Effector memory CD4-positive, alpha-beta T cell (primary cell): ENCODE measurements at places on chromosomes 1 and 21.

- DNase-seq: no peak
Observed at GRCh38 chr1:85315789-85316188, 39.4 kb upstream of the BCL10 start.

- no peak for DNase-seq
Observed at GRCh38 chr1:182278144-182279054, 113.2 kb downstream of the GLUL start.

DNA sequence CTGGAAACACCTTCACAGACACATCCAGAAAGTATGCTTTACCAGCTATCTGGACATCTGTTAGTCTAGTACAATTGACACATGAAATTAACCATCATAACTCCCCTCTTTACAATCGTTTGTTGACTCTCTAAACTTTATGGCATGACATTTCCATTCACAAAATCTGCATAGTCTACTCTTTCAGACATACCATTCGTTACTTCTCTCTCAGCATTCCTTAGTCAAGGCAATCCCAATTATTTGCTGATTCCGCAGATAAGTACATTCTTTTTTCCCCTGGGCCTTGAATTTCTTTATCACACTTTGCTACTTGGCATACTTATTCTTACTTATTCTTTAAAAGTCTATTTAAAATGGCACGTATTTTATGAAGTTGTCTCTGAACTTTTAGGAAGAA is 15.1 kb upstream of the CRB1 start:
- DNase-seq: no peak

GRCh38 chr1:48726139-48726538 is 50.6 kb downstream of the BEND5 start:
- no peak for DNase-seq

DNA sequence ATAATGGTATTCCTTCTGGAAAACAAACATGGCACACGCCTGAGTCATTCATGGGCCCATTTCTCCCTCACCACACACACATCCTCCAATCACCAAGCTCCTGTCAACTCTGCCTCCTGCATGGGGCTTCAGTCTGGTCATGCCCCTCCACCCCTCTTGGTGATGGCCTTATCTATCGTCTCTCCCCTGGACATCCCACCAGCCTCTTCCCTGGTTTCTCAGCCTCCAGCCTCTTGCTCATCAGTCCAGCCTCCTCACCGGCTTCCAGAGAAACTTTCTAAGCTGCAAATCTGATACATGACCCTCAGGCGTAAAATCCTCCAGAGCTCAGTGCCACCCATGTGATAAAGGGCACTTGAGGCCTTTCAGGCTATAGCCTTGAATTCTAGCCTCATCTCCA is 243.9 kb downstream of the FOXD2 start:
- DNase-seq: no peak

DNA sequence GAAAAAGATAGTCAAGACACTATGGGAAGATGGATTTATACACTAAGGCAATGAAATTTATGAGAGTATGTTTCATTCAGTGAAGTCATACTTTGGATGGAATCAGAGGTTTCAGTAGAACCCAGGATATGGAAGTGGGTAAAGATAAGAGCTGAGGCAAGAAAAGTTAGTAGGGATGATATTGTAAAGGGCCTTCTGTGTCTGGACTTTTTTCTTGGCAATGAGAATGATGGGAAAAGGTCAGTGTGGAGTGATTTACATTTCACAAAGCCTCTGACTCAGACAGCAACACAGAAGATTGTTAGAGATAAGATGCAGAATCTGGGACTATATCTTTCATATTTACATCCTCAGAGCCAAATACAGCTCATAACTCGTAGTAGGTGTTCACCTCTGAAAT is 32.1 kb downstream of the SH3BGR start:
- no peak for DNase-seq

- DNase-seq: no peak
Observed at GRCh38 chr1:23029337-23029736, 10.1 kb downstream of the KDM1A start.

GRCh38 chr1:209839875-209840546 is 12.2 kb downstream of the UTP25 start:
- DNase-seq: no peak

DNA sequence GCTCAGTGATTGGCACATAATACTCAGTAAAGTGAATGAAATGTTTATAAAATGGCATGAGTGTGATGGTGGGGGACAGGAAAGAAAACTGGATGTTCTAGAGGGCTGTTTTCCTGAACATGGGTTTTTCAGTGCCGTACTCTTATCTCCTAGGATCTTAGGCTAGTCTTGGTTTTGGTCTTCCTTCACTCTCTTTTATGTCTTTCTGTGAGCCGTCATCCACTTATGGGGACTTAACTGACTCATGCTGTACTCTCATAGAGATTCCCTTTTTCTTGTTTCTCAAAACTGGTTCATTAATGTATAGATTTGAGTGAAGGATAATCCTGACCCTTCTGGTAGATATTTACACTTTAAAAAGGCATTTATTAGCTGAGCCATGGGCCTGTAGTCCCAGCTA is 16.6 kb downstream of the AGO3 start:
- no peak for DNase-seq

GRCh38 chr1:53367503-53368313 is 39.8 kb upstream of the LRP8 start:
- DNase-seq: no peak

- no peak for DNase-seq
Observed at GRCh38 chr1:196034080-196034706, 574.0 kb downstream of the KCNT2 start.

- no peak for DNase-seq
Observed at GRCh38 chr1:86382878-86383277, 13.2 kb downstream of the ODF2L start.

GRCh38 chr1:47837866-47838561 is 159.2 kb downstream of the TRABD2B start:
- no peak for DNase-seq

DNA sequence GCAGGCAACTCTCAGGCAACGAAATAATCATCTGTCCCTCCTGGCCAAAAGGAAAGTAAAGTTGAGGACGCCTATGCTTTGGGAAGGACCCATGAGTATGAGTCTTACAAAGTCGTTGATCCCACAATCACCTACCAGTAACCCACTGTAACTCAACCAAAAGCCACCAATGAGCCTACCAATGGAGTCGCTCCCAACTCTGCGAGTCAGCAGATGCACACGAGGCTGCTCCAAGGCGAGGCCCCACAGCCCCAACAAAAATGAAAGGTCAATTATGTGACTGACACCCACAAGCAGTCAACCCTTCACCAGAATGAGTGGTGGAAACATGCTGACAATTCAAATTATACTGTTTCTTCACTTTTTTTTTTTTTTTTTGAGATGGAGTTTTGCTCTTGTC is 12.0 kb downstream of the SETD4 start:
- no peak for DNase-seq

GRCh38 chr1:14576155-14576554 is 22.3 kb upstream of the KAZN start:
- no peak for DNase-seq

DNA sequence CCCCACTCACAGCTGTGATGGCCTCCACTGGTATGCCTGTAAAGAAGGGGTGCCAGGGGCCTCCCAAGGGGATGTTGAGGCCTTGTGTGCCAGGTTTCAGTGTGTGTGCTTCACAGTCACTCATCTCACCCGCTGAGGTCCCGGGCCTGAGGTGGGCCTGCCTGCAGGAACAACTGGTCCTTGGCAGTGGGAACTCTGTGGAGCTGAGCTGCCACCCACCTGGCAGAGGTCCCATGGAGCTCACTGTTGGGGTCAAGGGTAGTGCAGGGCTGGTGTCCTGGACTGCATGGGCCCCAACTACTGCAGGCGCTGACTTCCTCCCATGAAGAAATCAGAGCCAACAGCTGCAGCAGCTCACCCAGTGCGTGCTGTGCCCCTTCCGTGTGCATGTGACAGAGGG is 17.3 kb upstream of the ZNF678 start:
- no peak for DNase-seq

- DNase-seq: peak; percentile 40
Observed at GRCh38 chr1:6348511-6349191, 44.9 kb downstream of the ACOT7 start.

DNA sequence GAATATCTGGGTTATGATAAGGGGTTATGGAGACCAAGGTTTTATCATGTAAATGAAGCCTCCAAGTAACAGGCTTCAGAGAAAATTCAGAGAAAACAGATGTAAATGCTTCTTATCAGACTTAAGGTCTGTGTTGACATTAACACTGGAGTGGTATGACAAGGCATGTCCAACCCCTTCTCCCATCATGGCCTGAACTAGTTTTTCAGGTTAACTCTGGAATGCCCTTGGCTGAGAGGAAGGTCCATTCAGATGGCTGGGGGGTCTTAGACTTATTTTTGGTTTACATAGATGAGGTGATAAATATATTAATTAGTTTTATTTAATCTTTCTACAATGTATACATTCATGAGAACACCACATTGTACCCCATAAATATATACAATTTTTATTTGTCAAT is 399.6 kb downstream of the TBX15 start:
- DNase-seq: no peak

- DNase-seq: no peak
Observed at GRCh38 chr1:3743826-3744225, 8.4 kb upstream of the CCDC27 start.

DNA sequence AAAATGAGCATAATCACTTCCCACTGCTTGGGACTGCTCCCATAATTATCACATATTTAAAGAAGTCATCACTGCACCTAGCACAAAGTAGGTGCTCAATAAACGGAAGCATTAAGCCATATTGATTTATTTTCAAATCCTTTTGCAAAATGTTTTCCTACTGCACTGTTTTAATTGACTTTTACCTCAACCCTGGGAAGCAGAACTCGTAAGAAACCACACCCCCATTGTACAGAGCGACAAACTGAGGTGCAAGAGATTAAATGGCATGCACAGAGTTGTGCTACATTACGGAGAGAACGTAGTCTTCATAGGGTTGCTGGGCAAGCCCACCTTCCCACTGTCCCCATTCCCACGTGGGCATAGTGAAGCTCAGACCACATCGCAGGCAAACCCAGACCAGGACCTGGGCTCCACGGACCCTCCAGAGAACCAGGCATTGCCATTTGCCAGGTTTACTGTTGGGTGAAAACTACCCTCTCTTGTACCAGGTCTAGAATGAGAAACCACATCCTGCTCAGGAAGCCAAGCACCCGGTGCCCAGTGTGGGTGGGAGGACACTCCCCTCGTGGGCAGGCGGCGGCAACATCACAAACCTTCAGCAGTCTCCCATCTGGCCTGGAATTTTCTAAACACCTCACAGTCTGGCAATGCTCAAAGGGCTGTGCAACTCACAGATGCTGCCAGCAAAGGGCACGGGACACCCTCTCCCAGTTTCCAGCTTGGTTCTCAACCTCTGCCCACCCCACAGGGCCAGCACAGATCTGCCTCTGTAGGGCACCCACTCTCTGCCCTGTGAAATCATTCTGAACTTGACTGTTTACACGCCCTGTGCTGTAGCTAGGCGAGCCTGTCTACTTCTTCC is 8.2 kb downstream of the IFFO2 start:
- DNase-seq: peak; percentile 68

- DNase-seq: no peak
Observed at GRCh38 chr1:200226969-200227303, 182.9 kb downstream of the ZNF281 start.

- no peak for DNase-seq
Observed at GRCh38 chr1:111992476-111992875, 3.0 kb upstream of the KCND3 start.
